ENCODE measurements at places on chromosomes 6 and 20.

DNA sequence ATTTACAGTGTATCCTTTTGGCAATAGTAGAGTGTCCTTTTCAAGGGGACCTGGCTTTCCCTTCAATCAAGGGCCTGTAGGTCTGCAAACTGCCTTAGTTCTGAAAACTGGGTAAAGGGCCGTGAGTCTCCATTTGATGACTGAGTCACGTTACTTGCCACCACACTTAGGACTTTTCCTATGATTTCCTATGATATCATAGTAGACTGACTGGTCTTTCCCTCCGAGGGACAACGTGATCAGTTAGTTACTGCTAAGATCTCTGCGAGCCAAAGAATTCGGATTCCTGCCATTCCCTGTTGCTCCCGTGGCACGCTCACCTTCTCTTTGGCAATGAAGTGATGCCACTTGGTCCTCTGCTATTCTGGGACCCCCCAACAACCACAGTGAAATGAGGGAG lies 8.4 kb downstream of the ZNF831 start:
- DNase-seq, result no peak

GRCh38 chr6:70135219-70136160 lies 167.4 kb downstream of the COL9A1 start:
- DNase-seq, result no peak

DNA sequence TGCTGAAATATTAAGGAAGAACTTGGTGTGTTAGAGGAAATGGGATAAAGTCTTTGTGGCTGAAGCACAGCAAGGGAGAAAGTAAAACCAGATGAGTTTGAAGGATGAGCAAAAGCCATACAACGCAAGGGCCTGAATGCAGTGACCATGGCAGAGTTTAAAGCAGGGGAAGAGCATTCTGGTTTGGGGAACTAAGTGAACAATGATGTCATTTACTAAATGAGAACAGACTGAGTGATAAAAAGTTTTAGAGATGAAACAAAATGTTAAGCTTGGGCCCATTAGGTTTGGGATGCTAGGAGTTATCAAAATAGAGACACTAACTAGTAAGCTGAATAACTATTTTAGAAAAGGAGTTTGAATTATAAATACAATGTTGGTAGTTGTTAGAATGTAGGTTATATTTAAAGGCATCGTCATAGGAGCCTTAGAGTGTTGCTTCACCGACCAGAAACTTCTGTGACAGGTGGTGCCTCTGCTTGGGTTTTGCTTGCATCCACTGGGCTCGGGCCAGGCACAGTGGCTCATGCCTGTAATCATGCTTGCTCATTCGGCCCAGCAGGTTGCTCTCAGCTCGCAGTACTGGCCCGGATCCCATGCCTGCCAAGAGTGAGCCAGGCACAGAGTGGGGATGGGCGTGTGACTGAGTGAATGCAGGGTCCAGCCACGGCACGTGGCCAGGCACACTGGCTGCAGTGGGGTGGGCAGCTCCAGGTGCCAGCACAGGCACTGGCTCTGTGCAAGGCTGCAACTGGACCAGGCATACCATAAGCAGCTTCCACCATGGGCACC lies 37.4 kb upstream of the OPRM1 start:
- no peak for DNase-seq

DNA sequence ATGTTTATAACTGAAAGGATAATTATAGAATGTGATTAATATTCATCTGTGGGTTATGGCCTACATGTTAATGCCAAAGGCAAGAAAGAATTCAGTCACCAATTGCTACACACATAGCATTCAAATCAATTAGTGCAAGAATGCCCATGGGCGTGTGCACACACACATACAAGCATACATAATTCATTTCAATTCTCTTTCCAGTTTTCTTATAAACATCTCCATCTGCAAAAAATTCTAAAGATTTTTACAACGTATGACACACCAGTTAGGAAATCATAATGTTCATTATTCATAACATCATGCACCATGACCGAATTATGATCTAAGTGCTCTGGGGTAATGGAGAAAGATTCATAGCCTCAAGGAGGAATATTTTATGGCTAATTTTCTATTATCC lies 111.0 kb upstream of the ADTRP start:
- DNase-seq, result no peak

GRCh38 chr6:144064402-144065212 lies 30.8 kb downstream of the SF3B5 start:
- DNase-seq, result peak; percentile 29

DNA sequence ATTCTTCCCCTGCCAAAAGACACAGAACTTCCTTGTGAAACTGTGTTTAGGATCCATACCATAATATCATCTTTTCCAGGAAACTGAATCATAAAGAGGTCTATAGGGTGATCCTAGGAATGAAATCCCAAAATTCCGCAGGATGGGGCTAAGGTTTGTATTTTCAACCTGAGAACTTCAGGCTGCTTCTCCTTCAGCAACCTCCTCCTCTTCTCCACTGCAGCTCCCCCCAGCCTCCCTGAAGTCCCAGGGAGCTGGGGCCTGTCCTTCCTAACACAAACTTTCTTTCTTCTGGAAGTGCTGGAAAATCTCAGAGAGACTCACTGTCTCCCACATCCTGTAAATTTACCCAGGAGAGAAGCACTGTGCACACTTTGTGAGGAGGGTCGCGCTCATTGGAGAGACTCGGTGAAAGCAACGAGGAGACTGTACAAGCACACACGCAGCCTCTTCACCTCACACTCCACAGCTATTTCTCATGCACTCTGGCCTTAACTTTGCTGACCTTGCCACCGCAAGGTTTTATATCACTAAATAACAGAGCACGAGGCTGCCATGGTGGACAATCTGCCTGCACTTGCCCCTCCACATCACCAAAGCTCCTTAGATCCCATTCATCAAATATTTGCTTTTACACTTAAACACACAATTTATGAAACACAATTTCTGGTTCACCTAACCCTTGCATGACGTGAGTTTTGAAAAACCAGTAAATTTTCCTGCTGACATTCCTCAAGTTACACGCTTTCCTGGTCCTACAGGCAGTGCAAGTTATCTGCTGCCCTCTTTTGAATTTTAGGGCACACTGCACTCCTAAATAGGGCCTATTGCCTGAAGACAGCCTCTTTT lies 14.3 kb downstream of the ID4 start:
- no peak for DNase-seq

DNA sequence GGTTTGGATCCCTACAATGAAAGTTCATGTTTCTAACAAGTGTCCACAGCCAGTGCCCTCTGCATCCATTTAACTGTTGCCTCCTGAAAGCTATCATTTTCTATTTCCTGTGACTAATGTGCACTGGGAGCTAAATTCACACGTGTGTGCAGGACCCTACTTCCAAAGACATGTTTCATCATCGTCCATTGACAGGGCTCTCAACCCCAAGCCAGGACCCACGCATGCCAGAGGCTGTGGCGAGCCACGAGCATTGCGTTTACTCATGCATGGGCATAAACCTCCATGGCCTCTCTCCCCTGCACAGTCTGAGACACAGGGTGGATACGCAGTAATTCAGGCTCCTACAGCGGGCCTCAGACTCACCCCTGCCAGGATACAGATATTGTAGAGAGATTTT lies 153.2 kb downstream of the MAFB start:
- no peak for DNase-seq

- no peak for DNase-seq
These were observed 122.1 kb downstream of the LRRC1 start for GRCh38 chr6:53916804-53917463.

- no peak for DNase-seq
These were observed 14.6 kb upstream of the CST3 start for GRCh38 chr20:23652371-23652770.

GRCh38 chr6:115982453-115982852 lies 78.2 kb downstream of the FRK start:
- DNase-seq, result no peak

- no peak for DNase-seq
These were observed at the start of gene PERP for GRCh38 chr6:138107078-138107751. PERP (minus strand) TSS chr6:138107419; CDS start chr6:138107340, 79 bp downstream.

- no peak for DNase-seq
These were observed 34.5 kb upstream of the TSPYL1 start for GRCh38 chr6:116314218-116314617.

DNA sequence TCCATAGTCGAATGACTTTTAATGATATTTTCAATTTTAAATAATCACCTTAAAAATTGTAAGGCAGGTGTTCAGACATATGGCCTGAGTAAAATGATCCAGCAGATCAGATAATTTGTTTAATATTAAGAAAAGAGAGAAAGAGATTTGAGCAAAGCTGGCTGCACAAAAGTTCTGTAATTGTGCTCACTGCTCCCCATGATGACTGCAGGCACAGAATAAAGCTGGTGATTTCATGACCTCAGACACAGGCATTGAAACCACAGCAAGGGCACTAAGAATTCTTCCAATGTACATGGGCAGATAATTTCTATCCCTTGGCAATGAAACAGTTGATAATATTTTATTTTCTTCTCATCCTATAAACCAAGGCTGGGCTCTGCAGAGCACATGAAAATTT lies 553.1 kb downstream of the NKAIN2 start:
- DNase-seq, result no peak

DNA sequence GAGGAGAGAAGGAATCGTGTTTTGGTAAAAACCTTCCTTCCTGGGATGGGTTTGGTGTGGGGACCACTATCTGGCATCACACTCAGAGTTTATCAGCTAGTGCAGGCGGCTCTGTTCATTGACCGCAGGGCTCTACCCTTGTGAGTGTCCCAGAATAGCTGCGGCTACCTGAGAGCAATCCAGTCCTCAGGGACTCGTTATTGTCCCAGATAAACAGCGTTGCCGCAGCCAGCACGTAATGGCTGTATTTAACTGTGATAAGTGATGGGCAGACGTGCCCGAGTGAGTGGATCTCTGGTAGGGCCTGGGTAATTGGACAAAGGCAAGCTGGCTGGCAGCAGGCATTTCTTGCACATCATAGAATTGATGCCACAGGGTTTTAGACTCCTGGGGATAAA lies 163.3 kb downstream of the SOBP start:
- no peak for DNase-seq

DNA sequence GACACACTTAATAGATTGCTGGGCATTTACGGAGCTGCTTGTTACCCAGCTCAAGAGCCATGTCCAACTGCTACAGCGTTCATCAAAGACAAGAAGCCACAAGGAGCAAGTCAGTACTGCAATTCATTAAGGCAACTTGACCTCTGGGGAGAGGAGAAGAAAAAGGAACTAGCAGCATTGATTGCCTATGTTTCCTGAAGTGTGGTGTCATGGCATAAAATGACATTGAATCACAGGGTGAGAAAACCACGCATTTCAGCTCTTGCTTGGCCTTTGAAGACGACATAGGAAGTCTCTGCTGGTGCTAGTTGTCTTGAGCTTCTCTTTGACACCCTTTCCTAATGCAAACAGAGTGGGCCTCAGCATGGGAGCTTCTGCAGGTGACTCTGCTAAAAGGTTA lies 139.1 kb downstream of the CDH26 start:
- no peak for DNase-seq

- DNase-seq, result no peak
These were observed 22.2 kb upstream of the DEFB112 start for GRCh38 chr6:50071921-50072320.

DNA sequence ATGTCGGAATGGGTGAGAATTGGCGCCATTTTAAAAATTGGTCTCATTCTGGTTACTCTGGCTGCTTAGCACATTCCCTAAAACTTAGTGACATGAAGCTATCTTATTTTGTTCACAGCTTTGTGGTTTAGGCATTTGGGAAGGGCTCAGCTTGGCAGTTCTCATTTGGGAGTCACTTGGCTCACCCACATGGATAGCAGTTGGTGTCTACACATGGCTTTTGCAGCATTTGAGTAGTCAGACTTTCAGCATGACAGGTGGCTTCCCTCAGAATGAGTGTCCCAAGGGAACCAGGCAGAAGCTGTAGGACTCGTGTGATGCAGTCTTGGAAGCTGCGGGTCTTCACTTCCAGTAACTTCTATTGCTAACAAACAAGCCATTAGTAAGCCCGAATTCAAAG lies 64.6 kb downstream of the UST start:
- DNase-seq, result no peak

GRCh38 chr6:143050509-143050908 lies 10.2 kb upstream of the AIG1 start:
- DNase-seq, result no peak

GRCh38 chr6:52330470-52330869 lies 31.5 kb upstream of the PAQR8 start:
- DNase-seq, result no peak

GRCh38 chr6:80502871-80503270 lies 396.4 kb downstream of the BCKDHB start:
- no peak for DNase-seq

DNA sequence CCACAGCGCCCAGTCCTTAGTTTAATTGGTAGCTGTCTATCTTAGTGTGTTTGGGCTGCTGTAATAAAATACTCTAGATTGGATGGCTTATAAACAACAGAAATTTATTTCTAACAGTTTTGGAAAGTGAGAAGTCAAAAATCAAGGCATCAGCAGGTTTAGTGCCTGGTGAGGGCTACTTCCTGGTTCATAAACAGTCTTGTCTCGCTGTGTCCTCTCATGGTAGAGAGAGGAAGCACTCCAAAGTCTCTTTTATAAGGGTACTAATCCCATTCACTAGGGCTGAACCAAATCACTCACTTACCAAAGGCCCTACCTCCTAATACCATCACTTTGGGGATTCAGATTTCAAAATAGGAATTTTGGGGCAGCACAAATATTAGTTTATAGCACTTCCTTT lies 336.9 kb upstream of the RSPO3 start:
- no peak for DNase-seq

DNA sequence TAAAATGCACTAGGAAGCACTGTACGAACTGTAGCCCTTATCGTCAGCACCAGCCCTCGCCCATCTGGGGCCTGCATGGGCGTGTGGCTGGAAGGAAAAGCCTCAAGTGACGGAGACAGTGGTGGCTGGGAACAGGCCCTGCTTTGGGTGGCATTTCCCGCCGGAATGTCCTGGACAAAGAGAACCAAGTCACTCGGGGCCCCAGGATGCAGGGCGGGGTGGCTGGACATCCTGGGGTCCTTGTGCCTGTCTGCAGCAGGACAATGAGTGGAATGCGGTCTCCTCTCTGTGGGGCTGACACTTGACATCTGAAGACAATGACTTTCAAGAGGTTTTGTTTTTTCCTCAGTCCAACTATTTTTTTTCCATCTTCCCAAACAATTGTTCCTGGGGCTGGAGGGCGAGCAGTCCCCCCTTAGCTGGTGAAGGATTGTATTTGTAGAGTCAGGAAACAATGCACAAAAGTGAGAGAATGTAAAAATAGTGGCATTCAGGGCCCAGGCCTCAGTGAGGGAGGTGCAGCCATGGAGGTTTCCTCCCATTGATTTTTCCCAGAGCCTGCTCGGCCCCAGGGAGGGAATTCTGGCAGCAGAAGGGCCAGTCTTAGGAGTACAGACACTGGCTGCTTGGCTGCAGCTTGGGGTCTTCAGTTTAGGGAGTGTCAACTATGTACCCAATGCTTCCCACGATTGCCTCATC lies 64.4 kb downstream of the PREX1 start:
- no peak for DNase-seq

Data from D721Med (cell line).